ENCODE measurements at places on chromosomes 2 and 18.

- DNase-seq: no peak
Measured at GRCh38 chr2:207082619-207083018, 83.1 kb downstream of the KLF7 start.

DNA sequence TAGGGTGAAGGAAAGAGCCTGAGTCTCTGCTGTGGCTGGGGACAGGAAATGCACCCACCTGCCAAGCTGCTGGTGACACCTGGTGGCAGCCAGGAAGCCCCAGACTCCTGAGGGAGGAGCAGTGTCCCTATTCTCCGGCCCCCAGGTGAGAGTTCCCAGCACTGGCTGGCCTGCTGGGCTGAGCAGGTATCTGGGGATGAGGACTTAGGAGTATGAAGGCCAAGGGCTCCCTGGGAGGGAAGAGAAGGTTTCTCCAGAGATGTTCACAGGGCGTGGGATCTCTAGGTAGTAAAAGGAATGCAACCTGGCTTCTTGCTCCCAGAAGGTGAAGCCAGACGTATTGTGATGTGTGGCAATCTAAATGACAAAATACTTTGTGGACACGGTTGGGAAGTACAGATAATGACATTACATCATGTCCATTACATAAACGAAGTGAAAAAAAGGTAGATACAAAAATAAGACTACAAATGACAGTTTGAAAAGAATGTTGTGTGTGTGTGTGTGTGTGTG is 75.8 kb upstream of the SLC1A4 start:
- DNase-seq: no peak

DNA sequence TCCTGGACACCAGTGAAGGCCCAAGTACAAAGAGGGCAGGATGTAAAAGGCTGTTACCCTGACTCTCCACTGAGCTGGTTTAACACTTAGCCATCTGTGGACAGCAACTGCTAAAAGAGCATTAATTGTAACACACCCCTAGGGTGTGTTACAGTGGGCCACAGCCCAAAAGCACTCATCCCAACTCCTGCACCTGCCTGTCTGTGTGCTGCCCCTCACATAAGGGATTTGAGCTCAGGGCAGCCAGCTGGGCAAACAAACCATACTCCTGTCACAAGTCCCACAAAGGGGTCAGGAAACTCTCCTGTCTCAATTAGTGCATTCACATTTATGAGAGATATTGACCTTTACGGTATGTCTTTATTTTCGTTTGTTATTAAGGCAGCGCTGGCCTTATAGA is 833.1 kb upstream of the NXPH2 start:
- no peak for DNase-seq

DNA sequence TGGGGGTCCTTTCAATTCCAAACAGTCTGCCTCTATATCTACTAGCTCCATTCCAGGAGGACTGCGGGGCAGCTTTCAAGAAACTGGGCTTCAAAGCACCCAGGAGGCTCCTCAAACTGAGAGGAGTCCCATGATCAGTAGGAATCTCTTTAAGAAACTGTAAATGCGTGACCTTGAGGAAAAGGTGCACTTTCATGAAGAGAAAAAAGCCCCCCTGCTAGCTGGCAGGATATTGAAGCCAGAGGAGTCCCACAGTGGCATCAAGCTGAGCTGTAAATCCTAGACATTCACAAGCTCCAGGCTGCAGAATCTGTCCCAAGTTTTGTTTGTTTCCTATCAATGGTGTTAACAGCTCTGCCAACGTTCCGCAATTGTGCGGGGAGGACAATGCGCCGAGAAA is 790.1 kb downstream of the SLC4A3 start:
- no peak for DNase-seq

- no peak for DNase-seq
Measured at GRCh38 chr2:59881218-59881617, 672.2 kb downstream of the BCL11A start.

DNA sequence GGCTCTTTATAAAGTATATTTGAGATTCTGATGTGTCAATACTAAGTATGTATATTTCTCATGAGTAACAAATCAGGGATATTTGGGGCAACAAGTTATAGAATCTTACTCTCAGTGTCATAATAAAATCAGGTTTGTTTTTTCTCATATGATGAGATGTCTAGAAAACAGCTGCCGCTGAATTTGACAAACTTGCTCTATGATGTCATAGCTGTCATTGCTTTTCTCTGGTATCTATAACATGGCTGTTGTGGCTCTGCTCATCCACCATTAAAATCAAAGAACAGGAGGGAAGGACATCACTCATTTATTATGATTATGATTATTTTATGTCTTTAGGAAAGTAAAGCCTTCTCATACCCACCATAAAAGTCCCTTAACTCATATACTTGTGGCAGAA is 417.2 kb upstream of the LRRTM4 start:
- DNase-seq: no peak

DNA sequence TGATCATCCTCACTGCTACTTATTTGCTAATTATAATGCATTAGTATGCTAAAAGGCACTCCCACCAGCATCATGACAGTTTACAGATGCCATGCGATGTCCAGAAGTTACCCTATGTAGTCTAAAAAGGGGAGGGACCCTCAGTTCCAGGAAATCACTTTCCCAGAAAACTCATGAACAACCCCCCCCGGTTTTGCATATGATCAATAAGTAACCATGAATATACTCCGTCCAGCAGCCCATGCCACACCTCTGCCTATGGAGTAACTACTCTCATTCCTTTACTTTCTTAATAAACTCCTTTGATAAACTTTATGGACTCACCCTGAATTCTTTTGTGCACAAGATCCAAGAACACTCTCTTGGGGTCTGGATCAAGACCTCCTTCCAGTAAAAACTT is 86.8 kb downstream of the MALT1 start:
- no peak for DNase-seq

- DNase-seq: no peak
Measured at GRCh38 chr2:219474285-219475060, 24.2 kb upstream of the GMPPA start.

GRCh38 chr2:241902357-241902991 is 32.9 kb downstream of the RTP5 start:
- DNase-seq: no peak

GRCh38 chr2:197196541-197197180 is 113.9 kb downstream of the ANKRD44 start:
- no peak for DNase-seq

DNA sequence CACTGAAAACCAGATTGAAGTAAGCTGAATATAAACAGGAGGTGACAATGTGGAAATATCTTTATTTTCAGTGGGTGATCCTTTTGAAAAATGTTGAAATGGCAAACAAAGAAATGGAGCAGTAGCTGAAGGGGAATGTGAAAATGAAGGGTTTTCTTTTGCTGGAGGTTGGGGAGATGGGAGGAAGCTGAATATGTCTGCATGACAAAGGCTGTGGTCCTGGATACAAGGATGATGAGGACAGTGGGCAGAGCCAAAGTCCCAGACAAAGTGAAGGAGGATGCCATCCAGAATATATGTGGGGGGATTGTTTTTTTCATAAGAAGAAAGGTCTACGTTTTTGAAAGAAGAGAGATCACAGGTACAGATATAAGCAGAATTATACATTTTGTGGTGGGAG is 6.7 kb downstream of the ALS2 start:
- no peak for DNase-seq

- DNase-seq: no peak
Measured at GRCh38 chr2:204692790-204693189, 147.5 kb downstream of the PARD3B start.

DNA sequence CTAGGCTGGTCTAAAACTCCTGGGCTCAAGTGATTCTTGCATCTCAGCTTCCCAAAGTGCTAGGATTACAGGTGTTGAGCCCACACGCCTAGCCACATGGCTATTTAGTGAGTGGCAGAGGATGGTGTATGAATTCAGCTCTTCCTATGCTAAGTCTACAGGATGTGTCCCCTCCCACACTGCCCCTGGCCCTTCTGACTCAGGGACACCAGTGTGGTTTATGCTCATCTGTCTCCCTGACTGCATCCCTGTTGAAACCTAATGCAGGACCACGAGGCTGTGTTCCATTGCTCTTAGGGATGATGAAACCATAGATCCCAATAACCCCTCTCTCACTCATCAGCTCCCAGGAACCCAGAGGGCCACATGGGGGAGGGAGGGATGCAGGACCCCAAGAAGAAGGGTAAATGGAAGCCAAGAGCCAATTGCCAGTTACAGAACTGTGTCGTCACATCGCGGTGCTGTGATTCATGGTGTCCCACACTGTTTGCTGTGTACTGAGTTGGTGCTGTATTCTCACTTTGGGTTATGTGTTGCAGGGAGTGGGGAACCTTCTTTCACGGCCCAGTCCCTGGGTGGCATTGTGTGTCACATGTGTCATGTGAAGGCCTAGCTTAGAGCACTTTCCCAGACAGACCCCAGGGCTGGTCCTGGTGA is 102.9 kb upstream of the HAAO start:
- no peak for DNase-seq

GRCh38 chr2:142777742-142778141 is 99.7 kb upstream of the KYNU start:
- DNase-seq: no peak

DNA sequence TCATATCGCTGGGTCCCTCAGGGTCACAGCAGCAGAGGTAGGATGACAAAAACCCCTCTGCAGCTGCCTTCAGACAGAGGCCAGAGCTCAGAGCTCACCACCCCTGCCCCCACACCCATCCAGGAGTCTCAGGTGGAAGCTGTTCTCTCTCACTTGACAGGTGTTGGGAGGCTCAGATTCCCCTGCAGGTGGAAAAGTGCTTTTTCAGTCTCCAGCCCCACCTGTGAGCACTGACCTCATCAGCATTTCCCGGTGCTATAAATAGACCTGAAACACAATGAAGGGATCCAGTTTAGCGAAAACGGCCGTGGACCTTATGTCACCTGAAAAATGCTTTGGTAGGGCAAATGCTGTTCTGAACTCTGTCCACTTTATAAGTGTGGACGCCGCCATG is 254.9 kb downstream of the NDUFA10 start:
- no peak for DNase-seq

GRCh38 chr18:65257149-65257548 is 493.7 kb upstream of the CDH7 start:
- DNase-seq: no peak

DNA sequence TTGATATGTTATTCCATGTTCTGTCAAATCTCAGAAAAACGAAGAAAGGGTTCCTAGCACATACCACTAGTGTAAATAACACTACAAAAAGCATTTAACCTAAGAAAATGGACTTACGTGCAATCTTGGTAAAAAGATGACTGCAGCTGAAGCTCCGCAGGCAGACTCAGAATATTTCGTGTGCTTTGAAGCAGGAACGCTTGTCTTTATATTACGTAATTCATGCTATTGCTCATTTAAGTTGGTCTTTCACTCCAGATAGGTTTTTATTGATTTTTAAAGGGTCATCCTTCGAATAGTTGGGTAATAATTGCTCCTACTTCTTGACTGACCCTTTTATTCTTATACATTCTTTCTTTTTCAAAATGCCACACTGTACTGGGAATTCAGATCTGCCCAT is 44.0 kb downstream of the ID2 start:
- DNase-seq: no peak

DNA sequence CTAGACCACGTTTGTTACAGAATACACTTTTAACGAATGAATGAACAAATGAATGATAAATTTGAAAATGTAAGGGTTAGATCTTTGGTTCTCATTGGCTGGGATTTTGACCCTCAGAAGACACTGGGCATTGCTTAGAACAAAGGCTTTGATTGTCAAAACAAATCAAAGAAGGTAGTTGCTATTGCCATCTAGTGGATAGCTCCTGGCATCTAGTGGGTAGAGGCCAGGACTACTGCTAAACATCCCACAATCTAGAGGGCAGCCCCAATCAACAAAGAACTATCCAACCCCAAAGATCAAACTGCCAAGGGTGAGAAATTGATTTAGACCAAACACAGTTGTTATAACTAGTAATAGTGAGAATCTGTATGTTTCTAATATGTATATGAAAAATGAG is 552.3 kb downstream of the KCNJ3 start:
- DNase-seq: peak; percentile 18

GRCh38 chr2:182646763-182647498 is 69.1 kb upstream of the DNAJC10 start:
- DNase-seq: no peak

DNA sequence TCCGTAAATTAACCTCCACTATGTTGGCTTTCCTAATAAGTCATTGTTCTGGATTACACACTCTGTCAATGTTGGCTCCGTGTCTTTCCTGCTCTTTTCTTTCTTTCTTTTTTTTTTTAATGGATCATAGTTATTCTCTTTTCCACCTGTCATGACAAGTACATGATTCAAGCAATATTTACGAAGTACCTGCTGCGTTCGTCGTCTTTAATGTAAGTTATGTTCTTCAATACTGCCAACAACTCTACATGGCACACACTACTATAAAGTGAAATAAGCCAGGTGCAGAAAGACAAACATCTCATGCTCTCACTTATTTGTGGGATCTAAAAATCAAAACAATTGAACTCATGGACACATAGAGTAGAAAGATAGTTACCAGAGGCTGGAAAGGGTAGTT is 239.1 kb downstream of the SCG2 start:
- no peak for DNase-seq

GRCh38 chr2:119713819-119714490 is 35.0 kb downstream of the TMEM177 start:
- DNase-seq: no peak

DNA sequence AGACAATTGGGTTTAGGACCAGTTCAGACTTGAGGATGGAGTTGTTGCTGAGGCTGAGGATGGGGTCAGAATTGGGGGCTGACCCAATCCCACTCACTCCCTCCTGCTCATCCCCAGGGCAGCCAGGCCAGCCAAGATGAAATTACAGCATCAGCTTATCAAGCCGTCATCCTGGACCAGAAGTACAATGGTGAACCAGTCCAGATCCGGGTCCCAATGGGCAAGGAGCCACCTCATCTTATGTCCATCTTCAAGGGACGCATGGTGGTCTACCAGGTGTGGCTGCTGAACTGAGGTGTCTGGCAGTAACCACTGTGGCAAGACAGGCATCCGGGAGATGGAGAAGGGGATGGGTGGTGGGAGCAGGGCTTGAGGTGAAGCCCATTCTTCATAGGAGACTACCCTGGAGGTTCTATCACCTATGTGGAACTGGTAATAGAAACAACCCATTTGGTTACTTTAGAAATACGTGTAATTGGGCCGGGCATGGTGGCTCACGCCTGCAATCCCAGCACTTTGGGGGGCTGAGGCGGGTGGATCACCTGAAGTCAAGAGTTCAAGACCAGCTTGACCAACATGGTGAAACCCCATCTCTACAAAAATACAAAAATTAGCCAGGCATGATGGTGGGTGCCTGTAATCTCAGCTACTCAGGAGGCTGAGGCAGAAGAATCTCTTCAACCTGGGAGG is 13.9 kb downstream of the VIL1 start:
- no peak for DNase-seq

GRCh38 chr2:151780938-151781337 is 46.7 kb upstream of the NEB start:
- no peak for DNase-seq

DNA sequence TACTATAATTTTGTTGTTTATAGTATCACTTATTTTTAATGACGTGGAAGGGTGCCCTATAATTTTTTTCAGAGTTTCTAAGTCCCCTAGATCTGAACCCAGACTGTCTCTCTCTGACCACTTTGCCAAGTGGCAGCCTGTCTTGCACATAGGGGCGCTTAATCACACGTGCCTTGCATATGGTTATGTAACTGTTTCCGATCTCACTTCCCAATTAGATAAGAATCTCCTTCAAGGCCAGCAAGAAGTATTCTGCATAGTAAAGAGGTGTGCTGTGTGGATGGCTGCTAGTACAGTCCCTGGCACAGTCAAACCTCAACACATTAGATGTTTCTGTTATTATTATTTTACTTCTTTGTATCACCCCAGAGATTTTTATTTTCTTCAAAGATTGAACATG is 197.8 kb upstream of the SIX2 start:
- no peak for DNase-seq
